CD4-positive, CD25-positive, alpha-beta regulatory T cell (primary cell): ENCODE measurements at places on chromosomes 6 and 20. TPM values are rescaled to one million over a fixed set of nuclear protein-coding genes. Genes with fewer than 3 reads are reported as not detected.
A peak's percentile ranks its signal among the peaks of the same experiment; 100 is the strongest.

LZTS3 gene
- 24.2 TPM for total RNA-seq

ADTRP gene
- 40.9 TPM for total RNA-seq

MARCKS gene
- total RNA-seq = not detected

COL19A1 gene
- 0.17 TPM for total RNA-seq

DNA sequence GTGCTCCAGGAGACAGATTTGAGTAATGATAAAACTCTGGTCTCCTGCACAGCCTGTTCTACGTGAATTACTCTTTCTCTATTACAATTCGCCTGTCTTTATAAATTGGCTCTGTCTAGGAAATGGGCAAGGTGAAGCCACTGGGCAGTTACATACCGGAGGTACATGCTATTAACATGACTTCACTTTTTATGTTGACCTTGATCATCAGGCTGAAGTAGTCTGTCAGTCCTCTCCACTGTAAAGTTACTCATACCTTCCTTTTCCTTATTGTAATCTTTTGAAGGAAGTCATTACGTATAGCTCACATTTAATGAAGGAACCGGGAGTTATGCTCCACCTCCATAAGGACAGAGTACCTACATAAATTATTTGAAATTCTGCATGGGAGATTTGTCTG is 19.9 kb upstream of the KHDC1 start:
- no peaks in the 10 kb centered on the region for H3K36me3 ChIP-seq
- no peaks in the 10 kb centered on the region for H3K27me3 ChIP-seq
- DNase-seq = no peak
- no peak overlapping the region for H3K4me3 ChIP-seq
- H3K4me1 ChIP-seq = no peaks in the 10 kb centered on the region
- no peak overlapping the region for H3K27ac ChIP-seq

DNA sequence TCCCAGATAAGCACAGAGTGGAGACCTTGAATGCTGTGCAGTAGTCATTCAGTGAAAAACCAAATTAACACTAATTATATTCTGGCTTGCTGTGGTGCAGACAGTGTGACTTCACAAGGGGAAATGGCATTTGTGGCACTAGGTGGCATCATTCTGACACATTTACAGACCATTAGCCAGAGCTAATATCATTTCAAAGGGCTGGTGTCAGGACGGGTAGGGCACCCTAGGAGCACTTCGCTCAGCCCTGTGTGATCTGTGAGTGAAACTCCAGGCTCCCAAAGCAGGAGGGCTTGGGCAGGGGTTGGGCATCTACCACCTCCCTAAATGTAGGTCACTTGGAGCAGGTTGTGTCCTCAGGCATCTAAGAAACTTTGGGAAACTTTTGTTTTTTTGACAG is 555.8 kb downstream of the PKHD1 start:
- H3K36me3 ChIP-seq = no peaks in the 10 kb centered on the region
- H3K27ac ChIP-seq = no peak overlapping the region

DNA sequence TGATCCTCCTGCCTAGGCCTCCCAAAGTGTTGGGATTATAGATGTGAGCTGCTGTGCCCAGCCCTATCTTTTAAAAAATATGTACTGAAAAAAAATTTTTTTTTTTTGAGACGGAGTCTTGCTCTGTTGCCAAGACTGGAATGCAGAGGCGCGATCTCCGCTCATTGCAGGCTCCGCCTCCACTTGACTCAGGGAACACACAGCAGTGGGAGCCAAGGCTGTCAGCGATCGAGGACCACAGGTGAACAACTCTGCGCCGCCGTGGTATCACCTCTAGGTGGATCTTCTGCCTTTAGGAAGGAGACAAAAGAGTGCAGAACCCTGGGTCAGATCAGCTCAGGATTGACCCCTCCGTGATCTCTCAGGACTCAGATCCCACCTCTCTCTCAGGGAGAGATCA is 13.7 kb downstream of the RAET1E start:
- H3K4me1 ChIP-seq = no peaks in the 10 kb centered on the region
- no peak for DNase-seq
- H3K27ac ChIP-seq = no peak overlapping the region
- H3K4me3 ChIP-seq = no peak overlapping the region

DNA sequence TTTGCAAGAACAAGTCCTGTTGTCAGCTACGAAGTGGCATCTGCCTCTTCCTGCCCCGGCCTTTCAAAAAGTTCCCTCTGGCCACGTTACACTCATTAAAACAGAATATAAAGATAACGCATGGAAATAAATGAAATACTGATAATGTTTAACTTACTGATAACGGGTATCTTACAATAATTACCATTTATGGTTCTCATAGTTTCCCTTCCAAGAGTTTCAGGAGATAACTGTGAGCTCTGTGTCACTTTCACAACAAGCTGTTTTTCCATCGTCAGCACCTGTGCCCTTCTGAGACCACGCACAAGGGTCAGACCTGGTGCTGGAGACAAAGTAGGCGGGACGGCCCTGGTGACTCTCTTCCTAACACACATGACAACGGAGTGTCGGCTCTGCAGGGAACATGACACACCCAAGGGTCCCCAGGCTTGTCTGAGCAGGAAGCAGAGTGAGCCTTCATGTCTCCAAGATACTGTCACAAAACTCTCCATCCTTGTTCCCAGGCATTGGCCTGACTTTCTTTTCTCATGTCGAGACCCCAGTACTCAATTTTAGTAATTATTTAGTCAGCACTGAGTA is 86.2 kb upstream of the THBS2 start:
- no peak overlapping the region for H3K4me3 ChIP-seq
- no peak for DNase-seq
- H3K27ac ChIP-seq = no peak overlapping the region
- no peaks in the 10 kb centered on the region for H3K4me1 ChIP-seq
- no peaks in the 10 kb centered on the region for H3K36me3 ChIP-seq

GRCh38 chr6:27139756-27140579 is 107.5 kb upstream of the PRSS16 start:
- H3K27ac ChIP-seq = peak overlapping the region; percentile 89
- H3K4me1 ChIP-seq = peaks cover 51% of the 10 kb centered on the region
- no peaks in the 10 kb centered on the region for H3K27me3 ChIP-seq
- peak overlapping the region; percentile 80 for H3K4me3 ChIP-seq
- H3K36me3 ChIP-seq = no peaks in the 10 kb centered on the region

GRCh38 chr20:39986173-39986904 is 702.7 kb downstream of the MAFB start:
- no peak for DNase-seq
- H3K4me1 ChIP-seq = no peaks in the 10 kb centered on the region
- H3K36me3 ChIP-seq = no peaks in the 10 kb centered on the region
- H3K4me3 ChIP-seq = no peak overlapping the region

GRCh38 chr6:122622479-122622878 is 12.3 kb downstream of the PKIB start:
- no peak for DNase-seq
- no peaks in the 10 kb centered on the region for H3K36me3 ChIP-seq
- no peaks in the 10 kb centered on the region for H3K4me1 ChIP-seq

DNA sequence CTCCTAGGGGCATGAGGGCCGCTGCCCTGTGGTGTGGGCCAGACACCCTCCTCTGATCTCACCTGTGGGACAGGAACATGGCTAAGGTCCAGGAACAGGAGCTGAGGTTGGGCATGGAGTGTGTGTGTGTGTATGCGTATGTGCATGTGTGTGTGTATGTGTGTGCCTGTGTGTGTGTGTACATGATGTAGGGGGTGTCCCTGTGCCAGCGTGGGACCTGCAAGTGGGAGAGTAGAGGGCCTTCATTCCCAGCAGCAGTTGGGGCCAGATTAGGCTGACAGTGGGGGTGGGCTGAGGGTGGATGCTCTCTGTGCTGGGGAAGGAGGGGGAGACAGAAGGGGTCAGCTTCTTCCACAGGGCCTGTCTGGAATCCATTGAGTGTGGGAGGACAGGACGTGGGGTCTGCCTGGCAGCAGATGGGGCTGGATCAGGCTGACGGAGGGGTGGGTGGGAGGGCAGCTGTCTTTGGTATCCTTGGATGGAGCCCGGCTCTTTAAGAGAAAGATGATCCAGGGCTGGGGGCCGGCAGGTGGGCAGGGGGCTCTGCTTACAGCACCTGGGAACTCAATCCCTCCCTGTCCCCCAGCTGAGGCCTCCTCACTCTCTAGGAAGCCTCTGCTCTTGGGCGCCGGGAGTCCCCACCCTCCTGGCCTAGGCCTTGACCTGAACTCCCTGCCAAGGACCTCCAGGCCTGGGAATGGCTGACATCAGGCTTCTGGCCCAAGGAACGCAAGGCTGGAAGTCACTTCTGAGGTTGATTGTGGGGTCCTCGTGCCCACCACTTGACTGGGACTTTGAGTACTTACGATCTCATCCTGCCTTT is 44.0 kb downstream of the SPDEF start:
- no peaks in the 10 kb centered on the region for H3K36me3 ChIP-seq
- H3K27ac ChIP-seq = no peak overlapping the region
- H3K4me3 ChIP-seq = no peak overlapping the region
